ENCODE measurements at places on chromosomes 1 and 21. TPM values are rescaled to one million over a fixed set of nuclear protein-coding genes. Genes with fewer than 3 reads are reported as not detected.

Gene SELE
- not detected for total RNA-seq

Gene OR2T11
- not detected for total RNA-seq

Gene SMCP
- total RNA-seq: not detected

- no peaks in the 10 kb centered on the region for H3K36me3 ChIP-seq
- no peaks in the 10 kb centered on the region for H3K4me1 ChIP-seq
- no peak overlapping the region for H3K27ac ChIP-seq
- no peaks in the 10 kb centered on the region for H3K27me3 ChIP-seq
- DNase-seq: peak; percentile 41
- H3K4me3 ChIP-seq: no peak overlapping the region
These were observed 26.2 kb upstream of the SCMH1 start for GRCh38 chr1:41268154-41268770.

DNA sequence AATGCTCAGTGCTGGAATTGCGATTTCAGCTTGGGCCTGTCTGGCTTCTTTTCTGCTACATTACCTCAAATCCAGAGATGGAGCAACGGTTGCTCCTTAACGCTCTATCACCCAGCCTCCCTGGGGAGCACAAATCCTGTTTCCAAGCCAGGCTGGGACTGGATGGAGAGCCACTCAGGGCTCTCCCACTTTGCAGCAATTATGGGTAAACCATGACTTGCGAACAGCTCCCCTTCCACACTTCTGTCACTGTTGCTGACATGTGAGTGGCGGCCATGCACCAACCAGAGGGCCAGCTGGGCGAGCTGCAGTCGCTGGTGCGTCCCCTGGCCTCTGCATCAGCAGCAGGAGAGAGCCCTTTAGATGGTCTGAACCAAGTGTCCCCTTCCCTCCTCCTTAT, 65.1 kb upstream of the RAB4A start:
- H3K27ac ChIP-seq: no peak overlapping the region
- H3K36me3 ChIP-seq: no peaks in the 10 kb centered on the region
- H3K27me3 ChIP-seq: no peaks in the 10 kb centered on the region
- H3K4me3 ChIP-seq: no peak overlapping the region
- DNase-seq: peak; percentile 44

GRCh38 chr1:242523719-242524570, 552 bp downstream of the PLD5 start:
- peak overlapping the region; percentile 62 for H3K4me3 ChIP-seq
- H3K27me3 ChIP-seq: peaks cover 2% of the 10 kb centered on the region
- H3K27ac ChIP-seq: no peak overlapping the region
- H3K4me1 ChIP-seq: peaks cover 13% of the 10 kb centered on the region
